ENCODE measurements at places on chromosomes 2 and 18.

GRCh38 chr2:72198532-72199241 lies 51.0 kb upstream of the CYP26B1 start:
- peak; percentile 8 for DNase-seq

DNA sequence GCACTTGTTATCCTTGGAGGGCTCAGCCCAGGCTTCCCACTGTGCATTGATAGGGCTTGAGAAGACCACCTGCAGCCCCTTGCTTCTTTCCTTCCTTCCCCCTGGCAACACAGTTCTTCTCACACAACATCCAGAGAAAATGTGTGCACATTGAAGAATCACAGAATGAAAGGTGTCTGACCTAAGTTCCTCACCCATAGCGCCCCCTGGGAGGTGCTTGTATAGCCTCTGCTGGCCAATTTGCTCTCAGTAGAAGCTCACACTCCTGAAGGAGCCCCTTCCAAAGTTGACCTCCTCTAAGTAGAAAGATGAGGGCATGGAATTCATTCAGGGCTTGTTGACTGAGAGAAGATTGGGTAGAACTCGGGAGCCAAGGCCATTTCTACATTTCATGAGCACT lies 758.4 kb upstream of the KLHL29 start:
- DNase-seq = no peak

DNA sequence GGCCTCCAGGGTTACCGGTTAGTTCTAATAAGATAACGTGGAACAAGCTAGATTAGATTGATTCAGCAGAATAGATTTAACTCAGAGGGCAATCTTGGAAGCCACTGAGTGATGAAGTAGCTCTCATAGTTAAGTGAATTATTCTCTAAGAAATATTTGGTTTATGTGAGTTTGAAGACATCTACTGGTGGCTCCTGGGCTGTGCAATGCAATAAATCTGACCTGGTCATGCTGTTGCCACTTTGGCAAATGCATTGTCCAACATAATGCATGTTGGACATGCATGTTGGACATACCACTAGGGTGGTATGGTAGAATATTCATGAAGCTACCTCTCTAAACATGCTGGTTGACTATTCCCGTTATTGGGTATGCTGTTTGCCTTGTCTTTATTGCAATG lies 493.7 kb upstream of the VRK2 start:
- DNase-seq = no peak

GRCh38 chr2:120402067-120402433 lies 56.1 kb downstream of the INHBB start:
- no peak for DNase-seq

GRCh38 chr18:75809151-75809925 lies 381.8 kb upstream of the SMIM21 start:
- no peak for DNase-seq

DNA sequence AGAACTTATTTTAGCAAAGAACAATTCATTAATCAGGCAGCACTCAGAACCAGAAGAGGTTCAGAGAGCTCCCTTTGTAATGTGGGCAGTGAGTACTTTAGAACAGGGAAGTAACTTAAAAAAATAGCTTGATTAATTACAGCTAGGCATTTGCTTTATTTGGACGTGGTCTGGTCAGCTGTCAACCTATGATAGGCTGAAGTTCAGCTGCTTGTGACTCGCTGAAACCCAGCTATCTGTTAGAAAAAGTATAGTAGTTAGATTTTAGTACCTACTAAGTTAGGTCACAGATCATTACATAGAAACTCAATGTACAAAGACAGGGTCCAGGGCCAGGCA lies 40.0 kb downstream of the PKDCC start:
- no peak for DNase-seq

- DNase-seq = no peak
Observed at GRCh38 chr2:100941646-100942240, 60.3 kb upstream of the RPL31 start.

- no peak for DNase-seq
Observed at GRCh38 chr18:2168022-2168421, 403.3 kb downstream of the METTL4 start.

DNA sequence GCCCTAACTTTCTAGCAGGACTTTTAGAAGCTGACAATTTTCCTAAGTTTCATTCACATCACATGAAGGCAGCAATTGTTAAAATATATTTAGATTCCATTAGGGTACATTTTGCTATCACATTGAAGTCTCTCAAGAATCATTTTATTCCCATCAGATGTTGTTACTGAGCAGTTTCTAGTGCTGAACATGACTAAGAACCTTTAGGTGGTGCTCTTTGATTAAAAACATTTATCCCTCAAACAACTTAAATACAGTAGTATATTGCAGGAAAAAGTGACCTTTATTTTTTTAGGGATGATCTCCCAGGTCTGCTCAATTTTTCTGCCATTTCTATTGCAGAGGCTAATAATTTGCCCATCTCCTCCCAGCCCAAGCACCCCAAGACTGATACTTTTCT lies 22.9 kb upstream of the NARS1 start:
- no peak for DNase-seq

All from hepatic stellate cell (primary cell).